ENCODE measurements at places on chromosomes 11 and 22. TPM values are rescaled to one million over a fixed set of nuclear protein-coding genes. Genes with fewer than 3 reads are reported as not detected.

The SEC14L6 gene
- total RNA-seq = 0.12 TPM

The FOSL1 gene
- total RNA-seq = 71.4 TPM

The CDKN1C gene
- total RNA-seq = 8.1 TPM

The CEND1 gene
- total RNA-seq = 0.58 TPM

The IL17REL gene
- not detected for total RNA-seq

The PANX2 gene
- total RNA-seq = 1.7 TPM

The OR8B3 gene
- total RNA-seq = not detected

The OR51B2 gene
- not detected for total RNA-seq

The CARD10 gene
- total RNA-seq = 34.8 TPM

The ZC3H12C gene
- 13.5 TPM for total RNA-seq

The RAPSN gene
- total RNA-seq = not detected

DNA sequence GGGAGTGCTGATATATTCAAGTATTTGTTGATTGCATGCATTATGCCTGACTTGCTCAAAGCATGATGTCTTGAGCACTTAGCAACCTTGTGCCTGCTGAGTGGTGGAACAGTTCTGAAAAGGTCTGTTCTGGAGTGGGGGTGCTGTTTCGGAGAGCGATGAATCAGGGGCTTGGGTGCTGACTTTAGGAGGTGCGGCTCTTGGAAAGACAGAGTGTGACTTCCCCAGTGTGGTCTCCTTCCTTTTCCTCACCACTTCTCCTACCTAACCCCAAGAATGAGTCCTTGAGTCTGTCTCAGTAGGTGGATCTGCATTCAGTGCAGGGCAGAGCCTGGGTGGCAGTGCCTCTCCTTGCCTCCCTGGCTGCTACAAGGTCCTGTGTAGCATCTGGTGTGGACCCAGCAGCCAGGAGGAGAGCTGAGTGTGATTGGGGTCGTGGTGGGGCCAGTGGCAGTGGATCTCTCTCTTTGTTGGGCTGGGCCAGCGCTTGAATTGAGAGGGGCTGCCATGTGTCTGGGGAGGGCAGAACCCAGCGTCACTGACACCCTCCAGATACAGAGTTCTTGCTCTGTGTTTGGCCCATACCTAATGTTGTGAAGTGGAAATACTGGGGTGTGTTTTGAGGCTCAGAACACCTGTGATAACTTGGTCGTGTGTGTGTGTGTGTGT is 35.9 kb downstream of the ST3GAL4 start:
- DNase-seq = no peak

DNA sequence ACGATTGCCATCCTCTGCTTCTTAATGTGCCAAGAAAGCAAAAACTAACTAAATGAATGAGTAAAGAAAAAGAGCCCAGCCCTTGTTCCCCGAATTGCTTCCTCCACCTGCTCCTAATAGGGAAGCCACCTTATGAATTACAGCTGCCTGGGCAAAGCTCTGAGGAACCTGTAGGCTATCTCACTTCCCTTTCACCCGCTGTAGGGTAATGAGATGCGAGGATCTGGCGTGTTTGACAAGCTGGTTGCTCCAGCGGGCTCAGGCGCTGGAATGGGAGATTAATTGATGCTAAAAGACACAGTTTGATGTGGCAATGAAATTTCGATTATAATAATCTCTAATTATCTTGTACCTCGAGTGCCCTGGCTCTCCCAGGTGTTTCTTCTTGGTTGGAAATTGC is 256.4 kb downstream of the NTM start:
- DNase-seq = no peak

- no peak for DNase-seq
Measured at GRCh38 chr11:126548581-126549550, 193.4 kb downstream of the ST3GAL4 start.

DNA sequence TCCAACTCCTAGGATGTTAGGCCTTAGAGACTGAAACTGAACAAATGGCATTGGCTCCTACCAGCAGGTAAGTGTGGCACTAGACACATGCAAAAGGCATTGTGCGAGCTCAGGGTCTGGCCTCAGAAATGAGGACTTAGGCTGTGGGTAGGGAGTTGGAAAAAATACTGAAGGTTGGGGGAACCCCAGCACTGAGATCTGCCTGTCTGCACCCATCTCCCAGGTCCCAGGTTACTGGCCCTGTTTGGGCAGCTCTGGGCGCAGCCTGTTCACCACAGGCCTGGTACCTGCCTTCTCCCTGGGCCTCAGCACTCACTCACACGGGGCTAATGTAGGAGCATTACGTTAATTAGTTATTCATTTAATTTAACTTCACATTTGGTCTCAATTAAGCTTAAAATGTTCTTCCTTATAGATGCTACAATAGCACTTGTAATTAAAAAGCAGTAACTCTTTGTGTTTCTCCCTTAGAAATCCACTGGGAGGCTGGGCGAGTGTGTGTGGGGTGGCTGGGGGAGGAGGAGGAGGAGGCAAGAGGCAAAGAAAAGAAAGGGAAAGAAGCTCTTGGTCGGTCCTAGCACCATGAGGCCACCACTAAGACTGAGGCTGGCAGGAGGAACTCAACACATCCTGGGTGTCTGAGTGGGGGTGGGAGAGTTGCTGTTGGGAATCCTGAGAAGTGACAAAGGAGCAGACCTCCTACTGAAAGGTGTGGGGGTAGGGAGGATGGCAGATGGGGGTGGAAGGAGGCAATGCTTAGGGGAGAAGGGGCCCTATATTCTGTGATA is 19.4 kb downstream of the TMEM218 start:
- no peak for DNase-seq

DNA sequence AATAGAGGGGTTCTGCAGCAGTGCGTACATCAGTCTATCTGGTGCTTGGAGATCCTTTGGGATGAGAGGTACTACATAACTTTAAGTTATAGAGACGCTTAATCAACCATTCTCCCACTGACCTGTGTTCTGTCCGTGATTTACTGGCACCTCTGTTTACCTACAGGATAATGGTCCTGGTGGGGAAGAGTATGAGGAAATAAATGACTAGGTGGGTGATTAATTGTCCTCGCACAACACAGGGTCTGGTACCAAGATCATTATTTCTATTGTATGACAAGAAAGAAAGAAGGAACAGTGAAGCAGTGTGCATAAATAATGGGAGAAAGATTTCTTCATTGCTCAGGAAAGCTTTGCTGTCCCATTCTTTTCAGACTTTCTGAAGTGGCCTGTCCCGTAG is 32.8 kb upstream of the FJX1 start:
- no peak for DNase-seq

DNA sequence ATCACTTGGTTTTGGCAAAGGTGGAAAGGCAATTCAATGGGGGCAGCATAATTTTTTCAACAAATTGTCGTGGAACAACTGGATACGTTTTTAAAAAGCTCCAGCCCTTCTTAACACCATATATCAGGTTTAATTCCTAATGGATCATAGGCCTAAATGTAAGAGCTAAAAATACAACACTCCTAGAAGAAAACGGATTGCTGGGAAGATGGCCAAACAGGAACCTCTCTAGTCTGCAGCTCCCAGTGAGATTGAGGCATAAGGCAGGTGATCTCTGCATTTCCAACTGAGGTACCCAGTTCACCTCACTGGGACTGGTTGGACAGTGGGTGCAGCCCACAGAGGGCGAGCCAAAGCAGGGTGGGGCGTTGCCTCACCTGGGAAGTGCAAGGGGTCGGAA is 32.4 kb upstream of the SCGB1D1 start:
- no peak for DNase-seq

GRCh38 chr22:41909310-41910049 is 5.4 kb downstream of the SHISA8 start:
- no peak for DNase-seq

DNA sequence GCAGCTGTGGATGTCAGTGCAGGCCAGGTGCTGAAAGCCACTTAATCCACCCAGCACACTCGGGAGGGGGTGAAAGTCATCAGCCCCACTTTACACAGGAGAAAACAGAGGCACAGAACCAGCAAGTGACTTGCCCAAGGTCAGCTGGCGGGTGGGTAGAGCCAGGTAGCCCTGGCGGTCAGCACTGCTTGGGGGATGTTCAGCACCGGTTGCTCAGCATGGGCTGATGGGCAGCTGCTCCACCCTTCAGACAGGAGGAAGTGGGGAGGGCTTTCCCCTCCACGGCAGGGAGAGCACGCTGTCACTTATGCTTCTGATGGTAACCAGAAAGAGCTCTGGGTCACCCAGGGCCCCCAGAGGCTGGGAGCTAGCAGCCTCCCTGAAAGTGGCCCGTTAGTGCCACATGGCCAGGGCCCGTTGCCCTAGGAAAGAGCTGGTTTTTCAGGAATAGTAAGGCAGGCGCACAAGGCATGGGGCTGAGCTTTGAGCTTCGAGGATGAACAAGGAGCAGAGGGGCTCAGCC is 417.9 kb downstream of the CTTN start:
- no peak for DNase-seq

DNA sequence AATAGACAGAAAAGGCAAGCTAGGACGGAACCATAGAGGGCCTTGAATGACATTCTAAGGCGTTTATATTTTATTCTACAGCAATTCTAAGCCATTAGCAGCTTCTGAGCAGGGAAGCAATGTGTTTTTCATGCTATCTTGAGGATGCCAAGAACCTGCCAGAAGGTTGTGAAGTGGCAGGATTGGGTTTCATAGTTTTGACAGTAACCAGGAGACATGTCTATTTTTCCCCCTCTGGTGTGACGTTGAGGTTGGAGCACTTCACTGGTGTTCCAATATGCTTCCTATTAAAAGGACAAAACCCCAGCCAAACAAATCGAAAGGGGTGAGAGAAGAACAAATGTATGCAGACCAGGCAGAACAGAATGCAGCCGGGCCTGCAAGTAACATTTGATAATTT is 148.2 kb downstream of the SPATA19 start:
- no peak for DNase-seq

- DNase-seq = no peak
Measured at GRCh38 chr11:62896049-62896448, 15.4 kb downstream of the SLC3A2 start.

DNA sequence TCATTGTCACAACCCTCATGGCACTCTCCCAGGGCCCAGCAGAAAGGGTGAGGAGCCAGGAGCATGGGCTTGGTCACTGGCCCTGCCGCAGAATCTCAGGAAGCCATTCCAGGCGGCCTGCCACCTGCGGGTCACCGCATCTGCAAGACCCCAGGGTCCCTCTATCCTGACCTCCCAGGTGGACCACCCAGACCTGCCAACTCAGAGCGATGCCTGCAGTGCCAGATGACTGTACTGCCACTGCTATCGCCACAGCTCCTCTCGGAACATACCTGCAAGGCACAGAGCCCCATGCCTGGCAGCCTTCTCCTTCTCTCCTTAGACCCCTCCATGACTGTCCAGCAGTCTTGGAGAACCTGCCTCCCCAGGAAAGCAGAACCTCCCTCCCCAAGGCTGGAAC is 26.4 kb upstream of the ELFN2 start:
- no peak for DNase-seq

- no peak for DNase-seq
Measured at GRCh38 chr11:8259306-8259959, 4.2 kb downstream of the LMO1 start.

DNA sequence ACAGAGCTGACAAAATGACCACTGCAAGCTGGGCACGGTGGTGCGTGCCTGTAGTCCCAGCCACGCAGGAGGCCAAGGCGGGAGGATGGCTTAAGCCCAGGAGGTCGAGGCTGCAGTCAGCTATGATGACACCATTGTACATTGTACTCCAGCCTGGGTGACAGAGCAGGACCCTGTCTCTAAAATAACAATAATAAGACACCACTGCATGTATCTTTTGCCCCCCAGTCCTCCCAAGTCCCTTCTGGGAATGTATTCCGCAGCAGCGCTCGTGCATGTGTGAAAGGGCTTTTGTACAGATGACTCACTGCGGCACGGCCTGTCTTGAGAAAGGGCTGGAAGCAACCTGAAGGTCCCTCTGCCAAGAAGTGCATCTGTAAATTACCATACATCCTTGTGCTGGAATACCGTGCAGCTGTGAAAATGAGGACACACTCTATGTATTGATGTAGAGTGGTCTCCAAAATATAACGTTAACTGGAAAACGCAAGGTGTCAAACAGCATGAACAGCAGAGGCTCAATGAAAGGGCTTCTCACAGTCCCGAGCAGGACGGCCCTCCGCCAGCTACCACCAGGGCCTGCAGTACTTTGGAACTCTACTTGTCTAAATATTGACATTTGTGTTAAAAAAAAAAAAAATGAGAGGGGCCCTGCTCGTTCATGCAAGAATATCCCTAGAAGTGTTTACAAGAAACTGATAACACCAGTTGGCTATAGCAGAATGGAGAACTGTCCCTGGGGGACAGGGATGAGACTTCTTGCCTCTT is 9.0 kb upstream of the CDC42EP2 start:
- no peak for DNase-seq

DNA sequence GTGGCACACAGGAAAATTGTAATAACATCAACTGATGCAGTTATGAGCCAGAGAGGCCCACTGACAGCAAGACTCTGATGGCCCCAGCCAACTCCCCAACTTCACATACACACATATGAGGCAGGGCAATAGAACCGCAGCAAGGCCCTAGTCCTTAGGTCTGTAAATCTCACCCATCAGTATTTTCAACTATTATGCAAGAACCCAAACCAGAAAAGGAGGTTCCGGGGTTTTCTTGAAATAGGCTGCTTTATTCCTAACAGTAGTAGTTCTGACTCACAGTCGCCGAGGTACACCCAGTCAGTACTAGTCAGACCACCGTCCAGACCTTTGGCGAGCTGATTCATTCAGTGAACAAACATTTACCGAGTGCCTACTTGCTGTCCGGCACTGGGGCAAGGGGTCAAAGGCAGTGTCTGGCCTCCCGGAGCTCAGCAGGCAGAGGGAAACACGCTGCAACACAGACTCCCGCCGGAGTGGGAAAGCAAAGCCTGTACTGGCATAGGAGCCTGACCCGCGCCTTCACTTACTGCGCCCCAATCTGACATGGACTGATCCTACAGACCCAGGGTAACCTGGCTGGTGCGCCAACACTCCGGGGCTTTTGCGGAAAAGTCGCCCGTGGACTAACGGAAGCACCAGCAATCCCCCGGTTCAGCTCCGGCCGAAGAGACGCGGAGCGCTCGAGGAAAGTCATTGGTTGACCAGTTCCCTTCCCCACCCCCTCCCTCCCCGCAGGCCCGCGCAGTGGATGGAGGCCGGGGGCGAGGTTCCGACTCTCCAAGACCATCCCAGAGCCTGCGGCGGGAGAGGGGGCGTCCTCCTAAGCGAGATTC is 1.3 kb downstream of the PLEKHA7 start:
- no peak for DNase-seq

- no peak for DNase-seq
Measured at GRCh38 chr22:40452730-40453487, 82.5 kb downstream of the SGSM3 start.

- no peak for DNase-seq
Measured at GRCh38 chr11:86594746-86595145, 77.7 kb downstream of the ME3 start.

All from glomerular endothelial cell (primary cell).